ENCODE measurements at places on chromosomes 12 and 14.

GRCh38 chr14:102501751-102502315, 7.7 kb downstream of the ANKRD9 start:
- DNase-seq = no peak

GRCh38 chr12:94074980-94075629, 73.3 kb upstream of the PLXNC1 start:
- DNase-seq = no peak

DNA sequence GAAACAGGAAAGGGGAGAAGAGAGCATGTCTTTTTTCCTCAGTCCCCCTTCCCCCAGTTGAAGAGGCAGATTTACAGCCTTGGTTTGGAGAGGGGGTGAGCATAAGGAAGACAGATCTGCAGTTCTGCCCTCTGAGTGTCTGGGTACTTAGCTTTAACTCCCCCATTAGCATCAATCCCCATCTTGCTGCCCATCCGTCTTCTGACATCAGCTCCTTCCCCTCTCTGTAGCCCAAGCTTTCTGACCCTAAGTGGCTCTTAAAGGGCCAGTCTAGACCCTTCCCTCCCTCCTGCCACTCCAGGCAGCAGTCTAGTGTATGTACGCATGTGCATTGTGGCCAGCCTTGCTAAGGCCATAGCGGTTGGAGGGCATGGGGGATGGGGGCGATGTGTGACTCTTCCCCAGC, 7.3 kb downstream of the GPR84 start:
- DNase-seq = no peak

DNA sequence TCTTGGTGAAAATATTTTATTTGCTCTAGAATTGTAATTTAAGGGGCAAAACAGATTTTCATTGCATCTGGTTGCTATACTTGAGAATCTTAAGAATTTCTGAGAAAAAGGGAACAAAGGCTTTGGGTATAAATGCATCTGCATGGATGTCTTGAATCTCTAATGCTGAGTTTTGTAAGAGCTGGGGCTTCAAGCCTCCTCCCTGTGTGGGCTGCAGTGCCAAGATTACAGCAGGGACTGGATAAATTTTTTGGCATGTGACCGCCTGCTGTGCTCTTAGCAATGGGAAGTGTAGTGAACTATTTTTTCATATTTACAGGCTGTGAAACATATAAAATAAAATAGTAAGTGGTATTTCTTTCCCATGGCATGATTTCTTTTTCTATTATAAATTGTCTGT, 70.0 kb downstream of the SLC38A6 start:
- no peak for DNase-seq

DNA sequence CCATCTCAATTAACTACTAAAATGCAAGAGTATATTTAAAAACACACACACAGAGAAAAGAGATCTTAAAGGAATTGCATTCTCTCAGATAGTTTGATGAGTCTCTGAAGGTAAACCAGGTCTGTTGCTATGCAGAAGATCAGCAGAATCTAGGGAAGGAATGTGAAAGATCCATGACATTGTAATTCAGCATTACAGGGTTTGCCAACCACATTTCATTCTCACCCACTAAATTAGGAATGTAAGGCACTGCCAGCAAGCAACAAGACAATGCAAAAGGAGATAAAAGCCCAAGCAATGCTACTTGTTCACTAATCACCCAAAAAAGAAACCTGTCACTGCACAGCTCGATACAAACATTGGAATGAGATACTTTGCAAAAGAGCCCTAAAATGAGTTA, 106.3 kb downstream of the LRIG3 start:
- no peak for DNase-seq
